ENCODE measurements at places on chromosomes 16 and 17. TPM values are rescaled to one million over a fixed set of nuclear protein-coding genes. Genes with fewer than 3 reads are reported as not detected.

RSKR gene
- total RNA-seq = 1.8 TPM

MYH1 gene
- 0.07 TPM for total RNA-seq

CCNF gene
- total RNA-seq = 1.7 TPM

ACACA gene
- 10.2 TPM for total RNA-seq

CCL16 gene
- not detected for total RNA-seq

GNPTG gene
- total RNA-seq = 46.7 TPM

SCARF1 gene
- total RNA-seq = 14.8 TPM

PYCARD gene
- 13.8 TPM for total RNA-seq

- DNase-seq = no peak
Measured at GRCh38 chr17:73585583-73585982, 58.7 kb downstream of the SDK2 start.

GRCh38 chr16:87350681-87351319 is 32.8 kb downstream of the FBXO31 start:
- peak; percentile 68 for DNase-seq

DNA sequence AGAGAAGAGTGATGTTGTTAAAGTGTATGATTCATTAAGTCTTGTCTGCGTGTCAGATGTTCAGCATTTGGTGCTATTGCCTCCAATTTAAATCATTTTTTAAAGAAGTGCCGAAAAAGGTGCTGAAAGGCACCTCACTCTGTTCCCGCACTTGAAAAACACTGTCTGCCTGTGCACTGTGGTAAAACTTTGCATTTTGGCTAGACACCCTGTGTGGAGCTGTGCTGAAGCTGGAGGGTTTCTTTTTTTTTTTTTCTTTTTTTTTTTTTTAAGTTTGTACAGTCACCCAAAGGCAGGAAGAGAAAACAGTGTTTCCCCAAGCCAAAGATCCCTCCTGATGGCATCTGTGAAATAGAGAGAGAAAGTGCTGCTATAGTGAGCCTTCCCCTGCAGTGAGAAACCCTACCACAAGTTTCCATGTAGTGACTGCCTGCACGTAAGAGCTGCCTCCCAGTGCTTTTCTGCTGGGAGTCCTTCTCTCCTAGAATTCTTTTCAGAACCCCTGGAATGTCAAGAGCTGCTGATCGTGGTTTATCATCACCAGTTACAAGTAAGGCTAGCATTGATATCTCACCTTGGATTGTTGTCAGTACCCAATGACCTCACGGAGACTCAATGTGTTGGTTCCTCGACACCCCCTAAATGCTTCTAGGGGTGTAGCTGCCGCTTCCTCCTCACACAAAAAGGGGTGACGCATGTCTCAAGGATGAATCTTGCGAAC is 116.0 kb upstream of the SOX9 start:
- no peak for DNase-seq

- no peak for DNase-seq
Measured at GRCh38 chr16:22014271-22014873, 6.5 kb downstream of the MOSMO start.

- DNase-seq = no peak
Measured at GRCh38 chr16:88853325-88853941, 3.3 kb downstream of the GALNS start.

GRCh38 chr17:49082231-49082630 is 50.3 kb upstream of the B4GALNT2 start:
- DNase-seq = no peak

DNA sequence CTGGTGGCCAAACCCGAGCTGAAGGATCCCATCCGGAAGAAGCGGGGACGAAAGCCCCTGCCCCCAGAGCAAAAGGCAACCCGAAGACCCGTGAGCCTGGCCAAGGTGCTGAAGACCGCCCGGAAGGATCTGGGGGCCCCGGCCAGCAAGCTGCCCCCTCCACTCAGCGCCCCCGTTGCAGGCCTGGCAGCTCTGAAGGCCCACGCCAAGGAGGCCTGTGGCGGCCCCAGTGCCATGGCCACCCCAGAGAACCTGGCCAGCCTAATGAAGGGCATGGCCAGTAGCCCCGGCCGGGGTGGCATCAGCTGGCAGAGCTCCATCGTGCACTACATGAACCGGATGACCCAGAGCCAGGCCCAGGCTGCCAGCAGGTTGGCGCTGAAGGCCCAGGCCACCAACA is 5.9 kb downstream of the CBX2 start:
- no peak for DNase-seq

DNA sequence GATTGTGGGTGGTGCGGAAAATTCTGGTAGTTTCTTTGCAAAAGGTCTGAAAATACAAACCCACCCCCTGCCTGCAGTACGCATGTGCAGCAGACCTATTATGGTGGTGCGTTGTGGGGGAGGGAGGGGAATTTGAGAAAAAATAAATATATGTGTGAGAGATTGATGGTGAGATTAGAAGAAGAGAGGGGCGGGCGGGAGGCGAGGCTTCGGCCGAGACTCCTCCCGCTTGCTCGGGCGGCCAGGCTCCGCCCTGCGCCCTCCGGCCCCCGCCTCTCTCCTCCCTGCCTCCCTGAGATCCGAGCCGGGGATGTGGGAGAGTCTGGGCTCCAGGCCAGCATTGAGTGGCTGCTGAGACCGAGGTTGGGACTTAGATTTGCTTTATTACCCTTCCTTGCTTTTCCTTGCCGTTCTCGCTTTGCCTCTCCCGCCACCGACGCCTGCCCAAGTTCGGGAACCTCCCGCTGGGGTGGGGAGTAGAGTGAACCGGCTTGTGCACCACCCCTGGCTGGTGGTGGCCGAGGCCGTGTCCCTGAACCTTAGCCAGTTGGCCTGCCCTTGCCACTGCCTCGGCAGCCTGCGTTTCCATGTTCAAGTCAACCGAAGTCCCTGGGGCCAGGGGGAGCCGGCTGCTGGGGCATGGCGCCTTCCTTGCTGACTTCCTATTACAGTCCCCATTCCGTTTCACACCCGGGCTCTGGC is 956 bp upstream of the CHD3 start:
- DNase-seq = peak; percentile 91

DNA sequence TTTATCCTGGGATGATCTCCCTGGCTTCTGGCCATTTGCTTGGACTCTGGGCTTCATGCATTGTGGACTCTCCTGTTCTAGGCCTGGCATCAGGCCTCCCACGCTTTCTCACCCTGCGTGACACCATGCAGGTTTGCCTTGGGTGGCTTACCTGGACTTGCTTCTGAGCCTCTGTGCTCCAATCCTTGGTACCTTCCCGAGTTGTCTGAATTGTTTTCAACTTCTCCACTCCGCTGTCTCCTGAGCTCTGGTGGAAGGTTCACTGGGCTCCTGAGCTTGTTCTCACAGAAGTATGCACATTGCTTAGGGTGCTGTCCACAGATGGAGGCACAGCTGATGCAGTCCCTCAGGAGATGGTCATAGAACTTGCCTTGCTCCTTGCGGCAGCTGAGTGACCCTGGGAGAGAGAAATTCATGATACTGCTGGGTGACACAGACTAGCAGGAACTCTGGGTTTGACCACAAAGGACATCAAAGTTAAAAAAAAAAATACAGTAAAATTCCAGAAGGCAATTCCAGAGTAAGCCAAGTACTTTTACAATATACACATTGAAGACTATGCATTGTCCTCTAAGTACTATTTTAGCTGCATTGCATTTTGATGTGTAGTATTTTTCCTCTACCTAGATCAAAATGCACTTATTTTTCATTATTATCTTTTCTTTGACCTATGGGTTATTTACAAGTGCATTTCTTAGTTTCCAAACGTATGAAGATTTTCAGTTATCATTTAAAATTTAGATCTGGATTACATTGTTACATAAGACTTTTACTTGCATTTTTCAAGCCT is 23.1 kb downstream of the TNFRSF13B start:
- no peak for DNase-seq

DNA sequence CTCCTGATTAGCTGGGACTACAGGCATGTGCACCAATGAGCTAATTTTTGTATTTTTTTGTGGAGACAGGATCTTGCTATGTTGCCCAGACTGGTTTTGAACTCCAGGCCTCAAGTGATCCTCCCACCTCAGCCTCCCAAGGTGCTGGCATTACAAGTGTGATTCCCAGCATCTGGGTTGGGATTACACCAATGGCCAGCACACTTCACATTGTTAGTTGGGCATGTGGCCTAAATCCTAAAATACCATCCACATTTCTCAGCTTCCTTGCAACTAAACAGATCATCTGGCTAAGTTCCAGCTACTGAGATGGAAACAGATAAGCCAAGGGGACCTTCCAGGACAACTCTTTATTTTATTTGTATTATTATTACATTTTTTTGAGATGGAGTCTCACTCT is 9.9 kb downstream of the RABEP2 start:
- no peak for DNase-seq

DNA sequence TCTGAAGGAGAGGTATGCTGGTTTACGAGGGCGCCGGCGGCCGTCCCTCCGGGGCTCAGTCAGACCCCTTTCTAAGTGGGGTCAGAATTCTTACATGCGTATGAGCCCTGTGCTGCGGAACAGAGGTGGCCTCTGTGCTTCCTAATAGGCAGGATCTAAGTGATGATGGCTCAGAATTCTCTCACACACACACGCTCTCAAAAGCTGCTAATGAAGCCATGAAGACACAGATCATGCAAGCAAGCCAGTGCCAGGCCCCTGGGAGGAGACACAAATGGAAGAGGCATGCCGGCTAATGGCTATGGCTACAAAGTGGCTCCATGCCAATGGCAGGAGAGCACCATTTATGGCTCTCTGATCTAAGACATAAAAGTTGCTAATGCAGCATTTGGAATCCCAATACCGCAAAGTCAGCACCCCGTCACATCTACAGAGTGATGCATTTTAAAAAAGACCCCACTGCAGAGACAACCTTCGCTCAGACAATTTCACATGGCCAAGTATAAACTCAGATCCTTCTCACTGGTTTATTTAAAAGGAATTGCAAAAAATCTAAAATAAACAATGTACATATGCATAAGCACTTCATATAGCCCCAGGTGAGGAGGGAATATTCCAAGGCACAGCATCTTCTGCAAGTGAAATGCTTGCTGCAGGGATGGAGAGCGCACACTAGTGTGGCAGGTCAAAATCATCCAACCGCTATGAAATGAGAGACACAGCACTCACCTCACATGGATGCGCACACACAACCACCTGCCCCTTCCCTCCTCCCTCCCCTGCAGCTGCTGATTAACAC is 24.5 kb downstream of the NPLOC4 start:
- no peak for DNase-seq

GRCh38 chr16:52787709-52788108 is 240.8 kb upstream of the TOX3 start:
- no peak for DNase-seq

Data from right atrium auricular region (tissue), 2 donors.